ENCODE measurements at places on chromosomes 1 and 21.

DNA sequence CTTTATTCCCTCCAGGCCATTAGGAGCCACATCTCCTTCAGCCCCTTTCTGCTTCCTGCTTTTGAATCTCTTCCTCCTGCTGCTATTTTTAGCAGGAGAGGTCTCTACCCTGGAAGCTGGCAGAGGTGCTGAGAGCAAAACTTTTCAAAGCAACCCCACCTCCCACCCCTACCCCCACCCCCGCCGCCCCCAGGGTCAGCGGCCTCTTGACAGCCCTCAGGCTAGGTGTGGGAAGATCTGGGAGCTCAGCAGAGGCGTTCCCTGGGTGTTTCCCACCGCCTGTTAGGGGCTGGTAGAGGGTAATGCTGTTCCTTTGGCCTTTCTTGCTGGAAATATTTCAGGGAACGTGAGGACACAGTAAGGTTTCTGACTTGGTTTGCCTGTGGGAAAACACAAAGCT is 112.5 kb upstream of the CACHD1 start:
- no peak for DNase-seq

- DNase-seq = no peak
Measured at GRCh38 chr1:39262802-39263201, 58.3 kb downstream of the MACF1 start.

GRCh38 chr1:89624715-89625323 is 8.1 kb upstream of the LRRC8C start:
- DNase-seq = no peak

DNA sequence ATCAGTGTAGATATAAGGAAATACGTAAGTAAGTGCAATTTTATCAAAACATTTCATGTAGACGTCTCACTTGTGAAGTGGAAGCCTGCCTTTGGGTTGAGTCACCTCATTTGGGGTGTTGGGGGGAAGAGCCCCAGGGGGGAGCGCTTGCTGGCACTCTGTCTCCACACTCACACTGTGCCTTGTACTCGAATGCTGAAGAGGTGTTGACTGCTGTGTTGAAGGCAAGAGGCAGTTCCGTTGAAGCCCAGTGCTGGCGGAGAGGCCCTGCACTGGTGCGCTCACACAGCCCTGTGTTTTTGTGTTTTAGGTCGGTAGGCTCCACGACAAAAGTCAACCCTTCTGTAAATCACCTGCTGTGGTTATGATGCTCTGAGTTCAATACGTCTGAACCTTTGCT is 131.9 kb upstream of the COL6A1 start:
- DNase-seq = no peak
